ENCODE measurements at places on chromosomes 11 and 22.

DNA sequence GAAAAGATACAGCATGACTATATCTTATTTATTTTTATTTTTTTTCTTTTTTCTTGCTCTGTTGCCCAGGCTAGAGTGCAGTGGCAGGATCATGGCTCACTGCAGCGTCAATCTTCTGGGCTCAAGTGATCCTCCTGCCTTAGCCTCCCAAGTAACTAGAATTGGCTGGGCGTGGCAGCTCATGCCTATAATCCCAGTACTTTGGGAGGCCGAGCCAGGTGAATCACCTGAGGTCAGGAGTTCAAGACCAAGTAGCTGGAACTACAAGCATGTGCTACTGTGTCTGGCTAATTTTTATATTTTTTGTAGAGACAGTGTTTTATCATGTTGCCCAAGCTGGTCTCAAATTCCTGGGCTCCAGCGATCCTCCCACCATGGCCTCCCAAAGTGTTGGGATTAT is 28.3 kb upstream of the CCDC134 start:
- DNase-seq = no peak

DNA sequence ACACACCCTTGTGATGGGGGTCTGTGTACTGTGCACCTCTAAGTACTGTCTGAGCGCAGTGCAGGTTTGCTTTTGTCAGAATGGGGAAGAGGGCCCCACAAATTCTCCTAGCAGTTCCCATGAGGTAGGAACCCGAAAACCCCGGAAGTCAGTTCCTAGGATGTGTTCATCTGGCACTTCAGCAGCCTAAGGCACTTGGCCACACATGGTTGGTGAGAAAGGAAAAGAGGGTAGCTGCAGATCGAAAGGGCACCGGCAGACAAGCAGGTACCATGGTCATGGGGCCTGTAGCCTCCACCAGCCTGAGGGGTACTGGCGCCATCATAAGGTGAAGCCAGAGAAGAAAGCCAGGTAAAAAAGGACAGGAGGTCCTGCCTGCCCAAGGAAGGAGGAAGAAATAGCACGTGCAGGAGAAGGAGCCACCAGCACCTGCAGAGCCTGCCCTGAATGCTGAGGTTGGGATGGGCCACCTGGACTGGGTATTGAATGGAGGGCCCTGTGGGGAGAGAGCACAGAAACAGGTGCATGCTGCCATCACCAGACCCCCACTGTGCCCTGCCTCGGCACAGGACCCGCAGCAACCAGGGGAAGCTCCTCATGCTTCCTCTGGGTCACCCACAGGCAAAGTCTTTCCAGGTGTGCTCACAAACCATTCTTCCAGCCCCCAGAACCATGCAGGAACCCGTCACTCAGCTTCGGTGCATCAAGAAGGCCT is 8.1 kb upstream of the CASTOR1 start:
- no peak for DNase-seq

DNA sequence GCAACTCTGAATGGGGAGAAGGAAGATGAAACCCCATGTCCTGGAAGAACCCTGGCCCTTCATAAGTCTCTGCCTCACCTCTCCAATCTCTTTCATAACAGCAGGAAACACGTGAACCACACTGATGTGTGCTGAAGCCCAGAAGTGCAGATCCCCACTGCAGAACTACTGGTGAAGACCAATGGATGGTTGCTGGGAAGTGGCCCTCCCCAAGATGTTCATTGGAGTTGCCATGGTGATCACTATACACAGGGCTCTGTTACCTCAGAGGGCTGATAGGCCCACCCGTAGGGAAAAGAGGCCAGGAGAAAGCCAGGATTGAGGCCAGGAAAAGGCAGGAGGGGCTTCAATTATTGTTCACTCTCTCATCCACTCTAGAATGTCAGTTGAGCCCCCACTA is 11.6 kb downstream of the TST start:
- no peak for DNase-seq

DNA sequence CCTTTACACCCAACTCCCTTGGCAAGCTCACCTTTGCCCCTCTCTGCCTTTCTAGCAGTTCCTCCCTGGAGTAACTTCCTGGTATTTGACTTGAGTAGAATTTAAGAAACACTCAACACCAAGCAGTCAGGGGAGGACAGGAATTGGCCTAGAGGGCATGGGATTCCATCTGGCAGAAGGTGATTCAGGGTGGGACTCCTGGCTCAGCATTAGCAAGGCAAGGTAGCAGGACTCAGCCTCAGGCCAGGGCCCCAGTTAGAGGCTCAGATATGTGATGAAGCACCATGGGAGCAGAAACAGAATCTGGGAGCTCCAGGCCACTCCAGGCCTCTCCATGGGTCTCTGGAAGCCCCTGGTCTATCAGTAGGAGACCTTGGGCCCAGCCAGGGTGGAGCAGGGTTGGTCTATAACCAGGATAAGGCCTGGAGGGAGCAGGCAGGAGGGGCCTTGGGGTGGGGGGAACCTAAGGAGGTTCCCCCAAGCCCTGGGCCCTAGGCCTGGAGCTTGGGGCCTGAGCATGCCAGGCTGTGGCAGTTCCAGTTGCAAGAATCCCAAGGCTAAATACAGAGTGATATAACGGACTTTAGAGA is 148.2 kb downstream of the PARVA start:
- DNase-seq = no peak

GRCh38 chr11:47659276-47659675 is 16.9 kb upstream of the MTCH2 start:
- DNase-seq = no peak

Data from stimulated activated CD4-positive, alpha-beta T cell treated with anti-CD3 and anti-CD28 coated beads, Interleukin-1b, Interleukin-23, amount 100 ng/mL, for 1 hour (primary cell).